ENCODE measurements at places on chromosomes 12 and 14. TPM values are rescaled to one million over a fixed set of nuclear protein-coding genes. Genes with fewer than 3 reads are reported as not detected.

Gene TMEM229B
- 1.5 TPM for polyA plus RNA-seq

Gene ANKS1B
- polyA plus RNA-seq, result 0.32 TPM

Gene RPS29
- 3,240 TPM for polyA plus RNA-seq

Gene AJUBA
- polyA plus RNA-seq, result 7.2 TPM

Gene B4GALNT1
- polyA plus RNA-seq, result 0.93 TPM

Gene PCED1B
- 3.0 TPM for polyA plus RNA-seq

Gene CLEC1B
- polyA plus RNA-seq, result 0.57 TPM

Gene CPNE6
- not detected for polyA plus RNA-seq

Gene SERPINA12
- not detected for polyA plus RNA-seq

Gene BATF
- 15.2 TPM for polyA plus RNA-seq
